Activated CD4-positive, alpha-beta T cell treated with anti-CD3 and anti-CD28 coated beads, Interleukin-2, amount 10 ng/mL, durations not matched to agents 24 days and 14 days (primary cell): ENCODE measurements at places on chromosomes 2 and 18. TPM values are rescaled to one million over a fixed set of nuclear protein-coding genes. Genes with fewer than 3 reads are reported as not detected.
A peak's percentile ranks its signal among the peaks of the same experiment; 100 is the strongest.

The NYAP2 gene
- total RNA-seq: not detected in 2 replicates

The TBR1 gene
- 0.16 TPM in 1 of 2 replicates, not detected in the other for total RNA-seq

The SERPINB2 gene
- not detected in 2 replicates for total RNA-seq

The FBXO36 gene
- 0.71 and 0.77 TPM in 2 replicates for total RNA-seq

- H3K4me3 ChIP-seq: no peak overlapping the region
- no peak for DNase-seq
- no peaks in the 10 kb centered on the region for H3K4me1 ChIP-seq
- H3K27me3 ChIP-seq: no peaks in the 10 kb centered on the region
Observed at GRCh38 chr2:104413890-104414289, 440.0 kb upstream of the POU3F3 start.

DNA sequence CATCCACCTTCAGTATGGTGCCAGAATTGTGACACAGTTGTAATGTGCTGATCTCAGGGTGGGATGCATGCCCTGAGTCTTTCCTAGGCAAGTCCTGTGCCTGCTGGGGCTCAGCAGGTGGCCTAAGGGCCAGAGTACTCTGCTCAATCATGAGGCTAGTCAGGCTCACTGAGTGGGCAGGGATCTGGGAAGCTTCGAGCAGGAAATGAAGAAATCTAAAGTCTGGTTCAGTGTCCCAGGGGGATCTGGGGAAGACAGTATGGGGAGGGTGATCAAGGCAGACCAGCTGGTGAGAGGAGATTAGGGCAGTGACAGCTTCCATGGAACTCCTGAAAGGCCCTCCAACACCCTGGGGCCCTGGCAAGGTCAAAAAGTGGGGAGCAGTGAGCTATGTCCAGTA lies 8.9 kb upstream of the ANKRD29 start:
- no peak overlapping the region for H3K4me3 ChIP-seq
- H3K4me1 ChIP-seq: no peaks in the 10 kb centered on the region
- peaks cover 34% of the 10 kb centered on the region for H3K27me3 ChIP-seq
- DNase-seq: no peak
- no peaks in the 10 kb centered on the region for H3K36me3 ChIP-seq

GRCh38 chr2:19368760-19369159 lies 10.3 kb upstream of the OSR1 start:
- no peak overlapping the region for H3K4me3 ChIP-seq
- peaks cover 67% of the 10 kb centered on the region for H3K27me3 ChIP-seq
- DNase-seq: peak; percentile 27
- no peaks in the 10 kb centered on the region for H3K36me3 ChIP-seq
- H3K4me1 ChIP-seq: no peaks in the 10 kb centered on the region
- H3K27ac ChIP-seq: no peak overlapping the region

GRCh38 chr2:130823886-130824491 lies 12.7 kb upstream of the ARHGEF4 start:
- no peaks in the 10 kb centered on the region for H3K36me3 ChIP-seq
- H3K27me3 ChIP-seq: peaks cover 19% of the 10 kb centered on the region
- peak overlapping the region; percentile 89 for H3K27ac ChIP-seq
- DNase-seq: no peak

The SCN9A gene
- not detected in 2 replicates for total RNA-seq

The RSAD2 gene
- total RNA-seq: 2.0 and 2.4 TPM in 2 replicates

GRCh38 chr2:193303464-193303863 lies 1108.7 kb upstream of the TMEFF2 start:
- H3K27me3 ChIP-seq: no peaks in the 10 kb centered on the region
- no peak overlapping the region for H3K4me3 ChIP-seq
- no peak overlapping the region for H3K27ac ChIP-seq
- no peak for DNase-seq
- H3K36me3 ChIP-seq: no peaks in the 10 kb centered on the region

- no peak for DNase-seq
- H3K27me3 ChIP-seq: no peaks in the 10 kb centered on the region
- no peak overlapping the region for H3K27ac ChIP-seq
- no peaks in the 10 kb centered on the region for H3K36me3 ChIP-seq
- no peak overlapping the region for H3K4me3 ChIP-seq
Observed at GRCh38 chr2:186460465-186460864, 25.6 kb upstream of the ZC3H15 start.

DNA sequence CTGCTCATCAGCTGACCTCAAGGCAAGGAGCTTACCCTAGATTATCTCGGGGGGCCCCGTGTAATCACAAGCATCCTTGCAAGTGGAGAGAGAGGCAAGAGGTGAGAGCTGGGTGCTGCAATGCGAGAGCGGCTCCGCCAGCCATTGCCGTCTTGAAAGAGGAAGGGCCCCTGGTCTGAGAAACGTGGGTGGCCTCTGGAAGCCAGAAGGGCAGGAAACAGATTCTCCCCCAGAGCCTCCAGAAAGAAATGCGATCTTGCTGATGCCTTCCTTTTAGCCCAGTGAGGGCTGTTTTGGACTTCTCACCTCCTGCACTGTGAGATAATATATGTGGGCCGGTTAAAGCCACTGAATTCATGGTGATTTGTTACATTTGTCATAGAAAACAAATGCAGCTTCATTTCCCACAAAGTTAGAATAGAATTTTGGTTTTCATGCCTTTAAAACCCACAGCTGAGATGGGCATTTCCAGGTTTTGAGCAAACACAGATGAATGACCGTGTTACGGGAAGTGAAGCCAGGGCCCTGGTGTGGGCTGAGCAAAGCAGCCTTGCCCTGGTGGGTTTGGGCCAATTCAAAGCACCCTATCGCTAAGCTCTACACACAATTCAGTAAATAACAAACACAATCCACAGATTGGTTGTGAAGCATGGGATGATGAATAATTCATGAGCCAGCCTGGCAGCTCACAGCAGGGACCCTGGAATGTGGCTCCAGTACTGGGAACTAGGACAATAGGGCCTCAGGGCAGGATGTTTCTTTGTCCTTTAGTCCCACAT lies 319.9 kb upstream of the HS6ST1 start:
- H3K36me3 ChIP-seq: no peaks in the 10 kb centered on the region
- H3K27ac ChIP-seq: no peak overlapping the region
- no peak for DNase-seq
- peaks cover 19% of the 10 kb centered on the region for H3K27me3 ChIP-seq
- H3K4me1 ChIP-seq: no peaks in the 10 kb centered on the region

DNA sequence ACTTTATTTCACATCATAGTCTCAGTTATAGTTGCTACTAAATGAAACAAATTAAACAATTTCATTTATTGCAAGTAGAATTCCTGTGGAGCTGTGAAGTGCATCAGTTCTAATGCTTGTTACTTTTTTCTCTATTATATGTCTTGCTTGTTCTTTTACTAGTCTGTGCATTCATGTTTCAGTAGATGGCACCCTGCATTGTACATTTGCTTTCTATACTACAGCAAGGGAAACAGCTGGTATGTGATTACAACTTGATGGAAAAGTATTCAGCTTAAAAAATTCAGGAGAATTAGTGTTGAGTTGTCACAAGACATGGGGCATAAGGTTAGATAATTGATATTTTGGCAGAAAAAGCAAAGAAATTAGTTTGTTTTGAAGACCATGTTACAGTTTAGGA lies 72.3 kb downstream of the TANK start:
- H3K27me3 ChIP-seq: no peaks in the 10 kb centered on the region
- H3K27ac ChIP-seq: no peak overlapping the region
- H3K4me3 ChIP-seq: no peak overlapping the region
- DNase-seq: no peak

DNA sequence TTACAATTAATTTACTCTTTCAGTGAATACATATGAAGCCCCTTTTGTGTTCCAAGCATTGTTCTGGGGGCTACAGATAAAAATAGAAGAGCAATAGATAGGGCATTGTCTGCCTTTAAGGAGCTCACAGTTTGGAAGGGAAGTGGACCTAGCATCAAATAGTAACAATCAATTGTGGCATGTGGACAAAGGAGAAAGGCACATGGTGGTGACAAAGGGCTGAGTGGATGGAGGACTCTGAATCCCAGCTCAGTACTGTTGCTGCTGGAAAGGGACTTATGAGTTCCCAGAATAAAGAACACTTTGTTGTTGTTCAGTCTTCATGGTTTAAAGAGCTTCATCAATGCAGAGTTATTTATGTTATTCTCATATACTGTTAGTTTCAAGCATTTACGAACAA lies 217.7 kb downstream of the HRH4 start:
- DNase-seq: no peak
- H3K27me3 ChIP-seq: peaks cover 3% of the 10 kb centered on the region
- no peak overlapping the region for H3K4me3 ChIP-seq
- peaks cover 6% of the 10 kb centered on the region for H3K4me1 ChIP-seq
- no peak overlapping the region for H3K27ac ChIP-seq

DNA sequence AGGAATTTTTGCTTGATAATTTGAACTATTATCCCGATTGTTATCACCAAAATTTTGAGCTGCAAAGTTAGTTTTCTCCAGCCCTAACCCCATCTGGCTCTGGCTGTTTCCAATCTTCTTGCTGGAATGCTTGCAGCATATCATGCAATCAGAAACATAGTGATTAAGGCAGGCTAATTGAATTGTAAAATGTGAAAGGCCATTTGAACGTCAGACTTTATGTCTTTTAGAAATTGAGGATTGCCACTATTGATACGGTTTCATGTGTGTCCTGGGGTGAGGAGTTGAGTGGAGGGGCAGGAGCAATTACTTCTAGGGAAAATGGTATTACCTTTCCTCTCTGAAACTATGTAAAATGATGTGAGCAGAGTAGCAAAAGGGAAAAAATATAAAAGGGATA lies 1674.5 kb upstream of the LRRTM1 start:
- H3K27ac ChIP-seq: no peak overlapping the region
- no peaks in the 10 kb centered on the region for H3K27me3 ChIP-seq
- H3K4me3 ChIP-seq: no peak overlapping the region
- no peaks in the 10 kb centered on the region for H3K4me1 ChIP-seq

The SP140 gene
- 236 and 241 TPM in 2 replicates for total RNA-seq

The ABCG8 gene
- total RNA-seq: not detected in 2 replicates

- no peak overlapping the region for H3K27ac ChIP-seq
- H3K4me1 ChIP-seq: peaks cover 12% of the 10 kb centered on the region
- DNase-seq: no peak
- H3K36me3 ChIP-seq: peaks cover 7% of the 10 kb centered on the region
- no peak overlapping the region for H3K4me3 ChIP-seq
Observed at GRCh38 chr2:39174022-39174421, 53.2 kb upstream of the SOS1 start.

- no peak overlapping the region for H3K4me3 ChIP-seq
- peaks cover 11% of the 10 kb centered on the region for H3K4me1 ChIP-seq
- peaks cover 2% of the 10 kb centered on the region for H3K36me3 ChIP-seq
- peaks cover 8% of the 10 kb centered on the region for H3K27me3 ChIP-seq
Observed at GRCh38 chr2:69973335-69973735, 11.9 kb upstream of the ASPRV1 start.

- no peak overlapping the region for H3K4me3 ChIP-seq
- DNase-seq: no peak
- H3K4me1 ChIP-seq: peaks cover 29% of the 10 kb centered on the region
- peaks cover 5% of the 10 kb centered on the region for H3K36me3 ChIP-seq
- peaks cover 15% of the 10 kb centered on the region for H3K27me3 ChIP-seq
Observed at GRCh38 chr18:13221869-13222855, 3.6 kb downstream of the LDLRAD4 start.

DNA sequence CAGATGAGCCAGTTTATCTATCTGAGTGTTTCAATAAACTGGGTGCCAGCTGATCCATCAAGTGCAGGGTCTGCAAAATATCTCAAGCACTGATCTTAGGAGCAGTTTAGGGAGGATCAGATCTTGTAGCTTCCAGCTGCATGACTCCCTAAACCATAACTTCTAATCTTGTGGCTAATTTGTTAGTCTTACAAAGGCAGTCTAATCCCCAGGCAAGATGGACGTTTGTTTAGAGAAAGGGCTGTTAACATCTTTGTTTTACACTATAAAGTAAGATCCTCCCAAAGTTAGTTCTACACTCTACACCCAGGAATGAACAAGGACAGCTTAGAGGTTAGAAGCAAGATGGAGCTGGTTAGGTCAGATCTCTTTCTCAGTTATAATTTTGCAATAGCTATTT lies 28.7 kb upstream of the HNMT start:
- no peak overlapping the region for H3K4me3 ChIP-seq
- no peak for DNase-seq
- H3K36me3 ChIP-seq: no peaks in the 10 kb centered on the region
- no peaks in the 10 kb centered on the region for H3K27me3 ChIP-seq

GRCh38 chr2:63051795-63052333 lies 1.2 kb downstream of the OTX1 start:
- peak overlapping the region; percentile 43 for H3K4me3 ChIP-seq
- no peak overlapping the region for H3K27ac ChIP-seq
- no peak for DNase-seq
- H3K27me3 ChIP-seq: peaks cover 88% of the 10 kb centered on the region

- H3K4me1 ChIP-seq: no peaks in the 10 kb centered on the region
- no peak overlapping the region for H3K27ac ChIP-seq
- peaks cover 18% of the 10 kb centered on the region for H3K27me3 ChIP-seq
- DNase-seq: no peak
Observed at GRCh38 chr2:205805136-205805535, 122.8 kb downstream of the NRP2 start.

DNA sequence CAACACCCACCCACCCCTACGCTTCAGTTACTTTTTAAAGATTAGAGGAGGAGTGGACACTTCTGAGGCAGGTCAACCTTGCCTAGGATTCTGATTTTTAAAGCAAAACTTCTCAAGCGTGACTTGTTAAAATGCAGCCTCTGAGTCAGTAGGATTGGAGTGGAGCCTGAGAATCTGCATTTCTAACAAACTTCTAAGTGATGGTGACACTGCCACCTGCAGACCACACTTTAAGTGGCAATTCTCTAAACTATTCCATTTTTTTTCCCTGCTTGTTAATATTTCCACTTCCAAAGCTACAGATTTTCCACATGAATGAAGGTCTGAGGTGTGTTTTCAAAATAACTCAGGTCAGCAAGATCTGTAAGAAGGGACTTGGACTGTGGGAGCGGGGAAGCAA lies 171.1 kb upstream of the CCDC150 start:
- no peak for DNase-seq
- no peak overlapping the region for H3K27ac ChIP-seq
- H3K4me1 ChIP-seq: no peaks in the 10 kb centered on the region
- peaks cover 36% of the 10 kb centered on the region for H3K27me3 ChIP-seq
- no peaks in the 10 kb centered on the region for H3K36me3 ChIP-seq

GRCh38 chr2:9167718-9168657 lies 38.6 kb upstream of the ASAP2 start:
- no peak for DNase-seq
- H3K27ac ChIP-seq: no peak overlapping the region
- H3K4me3 ChIP-seq: no peak overlapping the region
- peaks cover 17% of the 10 kb centered on the region for H3K27me3 ChIP-seq
- no peaks in the 10 kb centered on the region for H3K4me1 ChIP-seq

DNA sequence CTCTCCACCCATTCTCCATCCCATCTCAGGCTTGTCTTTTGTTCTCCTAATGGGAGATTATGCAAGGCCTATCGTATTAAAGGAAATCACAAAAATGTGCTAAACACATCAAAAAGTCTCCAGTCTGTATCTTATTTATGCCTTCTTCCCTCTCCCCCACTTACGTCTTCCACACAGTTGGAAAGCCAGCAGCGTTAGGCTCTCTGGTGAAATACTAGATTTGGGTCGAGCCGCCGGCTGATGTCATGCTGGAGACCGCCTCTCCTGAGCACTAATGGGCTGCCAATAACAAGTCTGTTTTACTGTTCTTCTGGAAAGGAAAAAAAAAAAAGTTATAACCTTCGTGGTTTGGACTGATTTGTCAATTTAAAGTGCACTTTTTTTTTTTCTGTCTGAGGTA lies 182.7 kb upstream of the SIX2 start:
- peaks cover 14% of the 10 kb centered on the region for H3K27me3 ChIP-seq
- no peaks in the 10 kb centered on the region for H3K36me3 ChIP-seq
- H3K4me1 ChIP-seq: no peaks in the 10 kb centered on the region
- no peak overlapping the region for H3K4me3 ChIP-seq
- DNase-seq: no peak

GRCh38 chr2:196187898-196188458 lies 16.6 kb upstream of the STK17B start:
- no peak for DNase-seq
- peaks cover 11% of the 10 kb centered on the region for H3K36me3 ChIP-seq
- H3K27ac ChIP-seq: no peak overlapping the region
- H3K27me3 ChIP-seq: no peaks in the 10 kb centered on the region
- H3K4me3 ChIP-seq: no peak overlapping the region

The KCTD1 gene
- total RNA-seq: 4.7 and 5.0 TPM in 2 replicates
